ENCODE measurements at places on chromosomes 5 and 9.

- no peak for DNase-seq
Observed at GRCh38 chr9:77848897-77849296, 182.7 kb downstream of the GNAQ start.

GRCh38 chr5:169950333-169950732, 30.0 kb downstream of the INSYN2B start:
- no peak for DNase-seq

DNA sequence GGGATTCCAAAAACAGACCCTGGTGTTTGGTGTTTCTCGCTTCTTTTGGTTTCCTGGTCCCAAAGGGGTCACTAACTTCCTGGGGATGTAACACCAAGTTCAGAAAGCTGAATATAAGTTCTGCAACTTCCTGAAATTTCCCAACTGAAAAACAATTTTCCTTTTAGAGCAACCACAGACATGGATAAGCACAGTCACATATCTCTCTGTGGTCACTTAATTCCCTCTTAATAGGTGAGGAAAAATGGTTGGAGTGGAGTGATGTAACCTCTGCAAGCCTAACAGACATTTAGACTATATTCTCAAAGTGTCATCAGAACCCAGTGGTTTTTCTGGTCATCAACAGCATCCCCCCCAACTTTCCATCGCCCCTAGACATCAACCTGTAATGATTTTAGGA, 135.3 kb downstream of the PRELID2 start:
- DNase-seq: no peak

GRCh38 chr5:7000310-7000709, 287.1 kb downstream of the TENT4A start:
- DNase-seq: no peak

DNA sequence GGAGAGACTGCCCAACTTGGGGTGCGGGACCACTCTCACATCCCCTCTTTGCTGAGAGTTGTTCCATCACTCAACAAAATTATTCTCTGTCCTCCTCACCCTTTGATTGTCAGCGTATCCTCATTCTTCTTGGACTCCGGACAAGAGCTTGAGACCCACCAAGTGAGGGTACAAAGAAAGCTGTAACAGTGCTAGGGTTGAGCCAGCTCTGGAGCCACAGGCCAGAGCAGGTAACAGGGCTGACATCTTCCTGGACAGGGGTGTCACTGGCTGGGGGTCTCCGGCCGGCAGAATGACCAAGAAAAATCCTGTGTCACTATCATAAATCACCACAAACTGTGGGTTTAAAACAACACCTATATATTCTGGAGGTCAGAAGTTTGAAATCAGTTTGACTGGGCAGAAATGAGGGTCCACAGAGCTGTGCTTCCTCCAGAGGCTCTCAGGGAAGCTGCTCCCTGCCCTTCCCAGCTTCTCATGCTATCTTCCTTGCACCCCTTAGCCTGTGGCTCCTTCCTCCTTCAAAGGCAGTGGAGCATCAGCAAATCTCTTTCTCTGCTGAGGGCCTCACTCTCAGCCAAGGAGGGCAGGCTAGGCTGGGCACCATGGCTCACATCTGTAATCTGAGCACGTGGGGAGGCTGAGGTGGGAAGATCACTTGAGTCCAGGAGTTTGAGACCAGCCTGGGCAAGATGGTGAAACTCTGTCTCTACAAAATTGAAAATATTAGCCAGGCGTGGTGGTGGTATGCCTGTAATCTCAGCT, 4.1 kb upstream of the BBLN start:
- DNase-seq: no peak

DNA sequence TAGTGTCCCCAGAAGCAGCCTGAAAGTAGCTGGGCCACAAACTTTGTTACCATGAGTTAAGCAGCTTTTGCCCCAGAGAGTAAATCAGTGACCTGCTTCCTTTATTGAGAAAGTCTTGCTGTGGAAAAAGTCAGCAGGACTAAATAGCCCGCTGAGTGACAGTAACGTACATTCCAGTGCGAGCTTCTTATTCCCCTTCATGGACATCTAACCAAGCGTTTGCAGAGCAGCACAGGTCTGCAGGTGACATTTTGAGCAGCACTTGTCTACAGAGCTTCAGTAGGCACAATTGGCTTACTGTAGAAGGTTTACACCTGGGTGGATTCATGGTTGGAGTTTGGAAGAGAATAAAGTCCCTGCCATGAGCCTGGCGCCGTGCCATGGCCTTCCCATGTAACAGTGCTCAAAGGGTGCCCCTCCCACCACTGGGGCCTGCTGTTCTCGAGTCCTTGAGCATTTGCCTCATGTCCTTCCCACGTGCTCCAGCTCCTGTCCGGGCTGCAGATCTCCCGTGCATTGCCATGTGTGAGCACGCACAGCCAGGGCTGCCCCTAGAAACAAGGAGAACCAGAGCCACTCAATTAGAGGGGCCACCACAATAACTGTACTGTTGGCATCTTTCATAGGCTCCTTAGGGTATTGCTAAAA, 41.3 kb upstream of the GRHPR start:
- DNase-seq: no peak

Data from Panc1 (cell line).